ENCODE measurements at places on chromosomes 2 and 18.

DNA sequence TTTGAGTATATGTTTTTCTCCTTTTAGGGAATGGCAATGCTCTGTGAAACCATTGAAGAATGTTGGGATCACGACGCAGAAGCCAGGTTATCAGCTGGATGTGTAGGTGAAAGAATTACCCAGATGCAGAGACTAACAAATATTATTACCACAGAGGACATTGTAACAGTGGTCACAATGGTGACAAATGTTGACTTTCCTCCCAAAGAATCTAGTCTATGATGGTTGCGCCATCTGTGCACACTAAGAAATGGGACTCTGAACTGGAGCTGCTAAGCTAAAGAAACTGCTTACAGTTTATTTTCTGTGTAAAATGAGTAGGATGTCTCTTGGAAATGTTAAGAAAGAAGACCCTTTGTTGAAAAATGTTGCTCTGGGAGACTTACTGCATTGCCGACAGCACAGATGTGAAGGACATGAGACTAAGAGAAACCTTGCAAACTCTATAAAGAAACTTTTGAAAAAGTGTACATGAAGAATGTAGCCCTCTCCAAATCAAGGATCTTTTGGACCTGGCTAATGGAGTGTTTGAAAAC lies 82.3 kb downstream of the ACVR2A start:
- no peak for DNase-seq

DNA sequence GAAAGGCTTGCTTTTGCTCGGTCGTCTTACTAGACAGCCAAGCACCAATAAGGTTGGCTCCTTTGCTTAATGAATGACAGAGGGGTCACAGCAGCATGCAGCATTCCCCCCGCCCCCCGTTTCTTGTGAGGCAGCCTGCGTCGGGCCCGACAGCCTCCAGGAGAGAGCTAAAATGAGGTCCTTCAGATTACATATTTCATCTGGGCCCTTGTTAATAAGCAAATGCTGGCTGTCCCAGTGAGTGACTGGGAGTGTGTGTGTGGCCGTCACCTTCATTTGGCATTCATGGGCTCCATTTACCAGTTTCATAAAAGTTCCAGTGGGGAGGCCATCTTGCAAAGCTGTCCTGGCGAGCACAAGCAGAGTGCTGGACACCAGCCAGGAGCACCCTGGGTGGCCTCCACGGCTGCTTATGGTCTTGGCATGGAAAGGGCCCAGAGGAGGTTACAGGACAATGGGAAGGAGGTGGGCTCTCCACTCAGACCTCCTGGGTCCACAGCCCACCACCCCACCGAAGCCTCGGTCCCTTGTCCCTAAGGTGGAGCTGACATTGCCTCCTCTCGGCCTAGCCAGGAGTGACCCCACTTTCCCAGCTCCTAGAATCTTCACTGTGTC lies 37.2 kb downstream of the ODC1 start:
- DNase-seq, result no peak

DNA sequence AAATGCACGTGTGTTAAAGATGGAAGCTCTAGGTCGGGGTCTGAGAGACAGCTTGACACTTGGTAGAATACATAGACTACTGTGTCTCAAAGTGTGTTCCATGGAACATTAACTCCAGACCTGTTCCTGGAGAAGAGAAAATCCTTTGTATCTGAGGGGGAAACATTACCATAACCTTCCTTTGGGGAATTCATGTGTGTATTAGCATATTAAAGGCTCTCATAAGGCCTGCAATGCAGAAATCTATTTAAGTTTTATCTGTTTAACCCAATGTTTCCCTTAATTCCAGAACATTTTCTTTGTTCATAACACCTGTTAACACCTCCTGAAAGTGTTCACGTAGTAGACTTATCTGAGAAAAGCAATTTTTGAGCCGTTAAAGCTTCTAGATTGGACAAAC lies 99.5 kb downstream of the PLB1 start:
- DNase-seq, result no peak

DNA sequence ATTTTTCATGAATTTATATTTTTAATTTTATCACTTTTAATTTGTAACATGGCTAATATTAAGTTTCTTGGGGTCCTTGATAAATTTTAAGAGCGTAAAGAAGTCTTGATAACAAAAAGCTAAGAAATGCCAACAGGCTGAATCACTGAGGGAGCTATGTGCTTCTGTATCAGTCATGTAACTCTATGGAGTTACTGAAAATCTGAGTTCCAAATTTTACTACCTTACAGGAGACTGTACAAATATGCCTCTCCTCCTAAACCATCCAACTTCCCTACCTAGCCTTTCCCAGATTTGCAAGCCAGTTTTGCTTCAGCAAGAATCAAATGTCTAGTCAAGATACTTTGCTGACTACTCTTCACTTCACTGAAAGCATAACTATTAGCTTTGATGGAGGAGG lies 35.7 kb downstream of the FEZ2 start:
- DNase-seq, result no peak

GRCh38 chr2:200471324-200471848 lies 38.5 kb downstream of the KCTD18 start:
- peak; percentile 39 for DNase-seq

DNA sequence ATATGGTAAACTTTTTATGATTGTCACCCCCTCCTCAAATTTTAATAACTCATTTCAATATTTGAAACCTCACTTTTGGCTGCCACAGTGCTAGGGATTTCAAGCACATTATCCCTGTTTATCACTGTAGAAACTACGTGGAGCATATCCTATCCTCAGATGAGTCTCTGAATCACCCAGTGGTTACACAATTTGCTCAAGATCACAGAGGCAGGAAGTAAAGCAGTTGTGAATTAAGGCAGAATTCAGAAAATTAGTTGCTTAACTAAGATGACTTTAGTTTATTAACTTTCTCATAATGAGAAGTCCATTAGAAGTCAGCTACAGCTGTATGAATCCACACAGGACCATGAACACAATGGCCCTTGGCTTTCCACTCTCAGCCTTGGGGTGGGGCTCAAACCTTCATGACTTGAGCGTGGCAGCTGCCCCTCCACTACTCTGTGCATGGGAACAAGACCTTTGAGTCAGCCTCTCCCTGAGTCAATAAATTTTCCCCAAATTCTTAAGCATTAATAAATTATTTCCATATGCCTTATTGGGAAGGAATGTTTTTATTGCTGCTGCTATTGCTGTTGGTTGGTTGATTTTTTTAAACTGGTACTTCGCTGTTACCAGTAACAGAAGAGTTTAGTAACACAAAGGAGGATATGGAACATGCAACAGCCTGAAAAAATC lies 369.0 kb downstream of the CBLN2 start:
- no peak for DNase-seq

- peak; percentile 58 for DNase-seq
Observed at GRCh38 chr18:13558124-13558523, 168.2 kb downstream of the FAM210A start.

DNA sequence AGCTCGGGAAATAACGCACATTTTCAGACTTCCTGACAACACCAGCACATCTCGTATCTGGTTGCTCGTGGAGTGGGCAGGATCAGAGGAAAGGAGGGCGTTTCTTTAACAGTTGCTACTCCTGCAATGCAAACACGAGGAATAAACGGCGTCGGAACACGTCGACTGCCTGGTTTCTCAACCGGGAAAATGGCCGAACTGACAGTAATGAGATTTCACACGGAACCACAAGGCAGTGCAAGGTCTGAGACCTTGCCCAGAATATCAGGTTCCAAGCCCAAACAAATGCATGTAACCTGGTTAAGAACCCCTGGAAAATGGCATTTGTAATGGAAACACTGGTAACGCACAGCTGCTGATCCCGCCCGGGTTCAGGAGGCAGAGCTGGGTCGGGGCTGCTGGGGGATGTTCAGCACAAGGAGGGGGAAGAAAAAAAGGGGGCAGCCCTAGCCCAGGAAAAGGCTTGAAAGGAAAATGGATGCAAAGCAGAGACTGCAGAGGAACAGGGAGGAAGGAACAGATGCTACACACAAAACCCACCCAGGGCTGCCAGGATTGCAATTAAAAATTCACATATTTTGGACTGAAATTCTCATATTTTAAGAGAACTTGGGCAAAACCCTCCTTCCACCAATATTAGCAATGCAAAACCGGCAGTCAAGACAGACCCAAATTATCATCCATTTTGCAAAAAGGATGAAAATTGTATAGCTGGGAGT lies 61.6 kb upstream of the KLHL29 start:
- no peak for DNase-seq

DNA sequence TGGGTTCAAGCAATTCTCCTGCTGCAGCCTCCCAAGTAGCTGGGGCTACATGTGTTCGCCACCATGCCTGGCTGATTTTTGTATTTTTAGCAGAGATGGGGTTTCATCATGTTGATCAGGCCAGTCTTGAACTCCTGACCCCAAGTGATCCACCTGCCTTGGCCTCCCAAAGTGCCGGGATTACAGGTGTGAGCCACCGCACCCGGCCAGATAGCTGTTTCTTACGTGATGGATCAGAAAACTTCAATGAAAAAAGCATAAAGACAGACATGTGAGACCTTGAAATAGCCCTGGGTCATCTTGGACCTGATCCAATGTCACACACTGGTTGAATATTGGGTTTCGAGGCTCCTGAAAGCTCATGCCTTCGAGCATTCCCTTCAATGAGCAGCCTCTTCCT lies 66.7 kb upstream of the RTN4 start:
- no peak for DNase-seq

- no peak for DNase-seq
Observed at GRCh38 chr2:181241366-181241765, 215.8 kb upstream of the ITGA4 start.

- no peak for DNase-seq
Observed at GRCh38 chr2:54586494-54586893, 130.4 kb downstream of the SPTBN1 start.

GRCh38 chr2:158131483-158131912 lies 29.8 kb downstream of the UPP2 start:
- no peak for DNase-seq

DNA sequence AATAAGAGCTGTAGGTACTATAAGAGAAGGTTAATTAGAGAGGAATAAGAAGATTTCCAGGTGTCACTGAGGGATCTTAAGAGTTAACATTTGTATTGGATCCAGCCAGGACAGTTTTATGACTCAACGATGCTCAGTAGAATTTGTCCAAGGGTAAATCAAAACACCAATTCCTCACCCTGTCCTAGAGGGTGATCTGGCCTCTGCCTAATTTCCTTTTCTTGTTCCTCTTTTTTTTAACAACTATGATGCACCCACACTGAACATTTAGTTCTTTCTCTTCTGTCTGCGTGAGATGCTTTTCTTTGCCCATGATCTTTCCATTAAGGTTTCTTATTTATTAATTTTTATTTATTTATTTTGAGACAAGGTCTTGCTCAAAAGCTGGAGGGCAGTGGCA lies 92.0 kb downstream of the PMS1 start:
- no peak for DNase-seq

GRCh38 chr2:103664690-103665089 lies 902.9 kb downstream of the TMEM182 start:
- no peak for DNase-seq

- no peak for DNase-seq
Observed at GRCh38 chr18:56538746-56539145, 99.6 kb downstream of the TXNL1 start.

DNA sequence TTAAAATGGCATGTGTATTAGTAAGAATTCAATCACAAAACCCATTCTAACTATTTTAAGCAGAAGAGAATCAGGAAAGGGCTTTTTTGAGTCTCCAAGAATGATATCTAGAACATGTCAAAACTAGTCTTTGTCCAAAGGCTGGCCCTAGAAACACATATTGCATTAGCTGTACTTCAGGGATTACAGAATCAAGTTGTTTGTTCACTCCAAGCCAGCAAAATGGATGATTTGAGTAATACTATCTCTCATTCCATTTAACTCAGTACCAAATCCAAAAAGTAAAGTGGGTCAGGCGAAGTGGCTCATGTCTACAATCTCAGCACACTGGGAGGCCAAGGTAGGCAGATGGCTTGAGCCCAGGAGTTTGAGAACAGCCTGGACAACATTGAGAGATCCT lies 41.3 kb downstream of the ATF2 start:
- no peak for DNase-seq

GRCh38 chr2:232147440-232148077 lies 186.0 kb downstream of the DIS3L2 start:
- no peak for DNase-seq

DNA sequence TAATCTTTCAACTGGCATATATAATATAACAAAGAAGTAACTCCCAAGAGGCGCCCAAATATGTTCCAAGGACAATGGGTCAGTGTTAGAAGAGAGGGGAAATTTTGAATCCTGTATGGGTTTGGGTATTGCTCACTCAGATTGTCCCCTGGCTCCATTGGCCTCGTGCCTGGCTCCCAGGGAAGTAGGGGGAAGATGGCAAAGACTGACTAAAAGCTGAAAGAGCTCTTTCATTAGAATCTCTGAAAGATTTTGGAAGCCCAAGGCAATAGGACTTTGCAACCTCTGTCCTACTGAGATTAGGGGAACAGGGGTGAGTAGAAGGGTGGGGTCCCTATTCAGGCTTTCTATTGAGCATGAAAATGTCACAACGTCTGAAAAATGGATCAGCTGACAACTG lies 1272.8 kb upstream of the ZEB2 start:
- DNase-seq, result no peak

- DNase-seq, result no peak
Observed at GRCh38 chr2:152307863-152308262, 27.1 kb upstream of the FMNL2 start.

DNA sequence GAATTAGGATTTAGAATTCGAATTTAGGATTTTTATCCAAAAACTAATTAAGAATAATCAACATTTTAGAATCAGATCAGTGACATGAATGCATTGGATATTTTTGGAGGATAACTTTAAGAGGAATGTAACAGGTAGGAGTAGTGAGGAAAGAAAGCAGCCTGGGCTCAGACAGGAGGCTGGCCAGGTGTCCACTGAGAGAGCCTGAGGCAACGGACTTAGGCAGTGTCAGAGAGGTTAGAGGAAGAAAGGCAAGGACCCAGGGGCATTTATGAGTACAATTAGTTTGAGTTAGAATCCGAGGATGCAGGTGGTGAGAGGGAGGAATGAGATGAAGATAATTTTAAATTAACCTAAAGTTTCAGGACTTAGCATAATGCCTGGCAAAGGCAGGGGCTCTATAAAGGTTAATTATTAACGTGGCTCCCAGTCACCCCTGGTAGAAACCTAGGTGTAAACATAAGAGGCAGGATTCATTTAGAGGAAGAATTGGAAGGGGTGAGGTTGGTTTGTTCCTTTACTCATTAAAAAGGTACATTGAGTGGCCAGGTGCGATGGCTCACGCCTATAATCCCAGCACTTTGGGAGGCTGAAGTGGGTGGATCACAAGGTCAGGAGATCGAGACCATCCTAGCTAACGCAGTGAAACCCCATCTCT lies 507.1 kb downstream of the TMEM182 start:
- no peak for DNase-seq

GRCh38 chr2:131152074-131152473 lies 46.9 kb downstream of the PLEKHB2 start:
- DNase-seq, result peak; percentile 52

DNA sequence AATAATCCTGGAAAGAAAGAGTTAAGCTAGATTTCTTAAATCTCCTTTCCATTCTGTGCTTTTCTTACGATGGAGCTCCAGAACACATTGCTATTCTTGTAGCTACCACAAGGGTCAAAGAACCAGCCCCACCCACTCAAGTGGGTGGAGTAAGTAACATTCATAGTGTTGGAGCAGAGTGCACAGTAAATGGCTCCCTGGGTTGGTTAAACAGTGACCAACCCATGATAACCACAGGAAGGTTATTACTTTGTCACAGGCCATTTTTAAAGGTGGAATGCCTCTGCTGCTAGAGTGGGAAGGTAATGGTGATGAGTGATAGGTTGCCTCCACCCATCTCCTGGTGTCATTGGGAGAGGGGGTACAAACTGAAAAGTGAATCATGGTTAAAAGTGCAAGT lies 13.9 kb downstream of the ARPC2 start:
- DNase-seq, result no peak

- DNase-seq, result no peak
Observed at GRCh38 chr2:133817680-133818566, 249.7 kb upstream of the NCKAP5 start.

GRCh38 chr2:198098386-198098785 lies 294.0 kb downstream of the PLCL1 start:
- no peak for DNase-seq

Data from H9 (cell line).